ENCODE measurements at places on chromosomes 1 and 21. TPM values are rescaled to one million over a fixed set of nuclear protein-coding genes. Genes with fewer than 3 reads are reported as not detected.

Gene MMP23B
- total RNA-seq, result 0.49 TPM

GRCh38 chr1:68801440-68801839 is 304.6 kb upstream of the DEPDC1 start:
- H3K36me3 ChIP-seq, result no peaks in the 10 kb centered on the region
- DNase-seq, result no peak
- no peak overlapping the region for H3K27ac ChIP-seq
- H3K27me3 ChIP-seq, result no peaks in the 10 kb centered on the region
- H3K4me3 ChIP-seq, result no peak overlapping the region
- peaks cover 14% of the 10 kb centered on the region for H3K4me1 ChIP-seq

- no peak overlapping the region for H3K4me3 ChIP-seq
- peak overlapping the region; percentile 27 for H3K27ac ChIP-seq
- DNase-seq, result no peak
- no peaks in the 10 kb centered on the region for H3K36me3 ChIP-seq
Measured at GRCh38 chr1:181646710-181647109, 163.4 kb downstream of the CACNA1E start.

DNA sequence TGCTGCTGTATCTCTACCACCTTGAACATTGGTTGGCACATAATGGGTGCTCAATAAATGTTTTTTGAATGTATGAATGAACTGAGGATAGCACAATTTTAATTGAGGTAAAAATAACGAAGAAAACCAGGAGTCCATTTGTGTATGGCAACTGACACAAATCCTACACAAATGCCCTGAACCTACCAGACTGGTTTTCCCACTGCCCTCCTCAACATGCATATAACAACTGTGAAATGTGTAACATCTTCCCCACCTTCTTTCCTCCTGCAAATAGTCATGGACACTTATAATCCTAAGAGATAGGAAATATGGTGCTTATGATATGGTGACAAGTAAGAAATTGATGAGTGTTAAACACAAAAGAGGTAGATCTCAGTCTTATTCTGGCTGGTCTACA is 9.9 kb upstream of the LMO4 start:
- no peak overlapping the region for H3K4me3 ChIP-seq
- no peak overlapping the region for H3K27ac ChIP-seq
- DNase-seq, result no peak
- no peaks in the 10 kb centered on the region for H3K36me3 ChIP-seq
- H3K4me1 ChIP-seq, result no peaks in the 10 kb centered on the region
- no peaks in the 10 kb centered on the region for H3K27me3 ChIP-seq

- H3K4me1 ChIP-seq, result peaks cover 39% of the 10 kb centered on the region
- H3K36me3 ChIP-seq, result no peaks in the 10 kb centered on the region
- no peak overlapping the region for H3K4me3 ChIP-seq
- no peak overlapping the region for H3K27ac ChIP-seq
- peaks cover 2% of the 10 kb centered on the region for H3K27me3 ChIP-seq
Measured at GRCh38 chr1:184032930-184033418, 4.6 kb downstream of the COLGALT2 start.

DNA sequence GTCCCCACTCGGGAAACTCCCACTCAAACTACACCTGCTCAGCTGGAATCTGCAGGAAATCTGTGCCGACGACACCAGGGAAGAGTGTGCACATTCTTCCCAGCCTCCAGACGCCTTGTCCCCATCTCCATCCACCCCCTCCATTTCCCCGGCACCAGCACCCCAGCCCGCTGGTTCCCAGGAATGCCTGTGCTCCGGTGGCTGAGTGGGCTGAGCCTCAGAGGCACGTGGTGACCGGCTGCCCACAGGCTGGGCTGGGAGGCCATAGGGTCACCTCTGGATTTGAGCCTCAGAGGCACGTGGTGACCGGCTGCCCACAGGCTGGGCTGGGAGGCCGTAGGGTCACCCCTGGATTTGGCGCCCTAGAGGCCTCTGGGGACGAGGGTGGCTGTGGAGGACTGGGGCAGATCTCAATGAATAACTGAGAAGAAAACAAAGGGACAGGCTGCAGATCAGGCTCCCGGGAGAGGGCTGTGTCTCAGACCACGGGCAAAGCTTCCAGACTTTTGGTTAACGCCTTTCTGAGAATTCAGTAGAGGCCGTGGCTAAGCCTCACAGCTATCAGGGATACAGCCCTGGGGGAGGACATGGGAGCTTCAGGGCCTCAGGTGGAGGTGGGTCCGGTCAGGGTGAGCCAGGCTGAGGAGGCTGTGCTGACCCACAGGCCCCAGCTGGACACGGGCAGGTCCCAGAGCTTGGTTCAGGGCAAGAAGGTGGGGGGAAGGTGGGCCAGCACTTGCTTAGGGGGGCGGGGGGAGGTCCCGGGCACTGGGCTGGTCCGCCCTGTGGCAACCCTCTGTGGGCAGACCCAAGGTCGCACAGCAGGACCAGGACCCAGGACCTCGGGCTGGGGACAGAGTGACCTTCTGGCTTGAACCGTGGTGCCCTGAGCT is 17.3 kb upstream of the TTLL10 start:
- no peaks in the 10 kb centered on the region for H3K27me3 ChIP-seq
- no peak overlapping the region for H3K4me3 ChIP-seq
- H3K27ac ChIP-seq, result peak overlapping the region; percentile 99
- peaks cover 16% of the 10 kb centered on the region for H3K4me1 ChIP-seq
